ENCODE measurements at places on chromosomes 5 and 9. TPM values are rescaled to one million over a fixed set of nuclear protein-coding genes. Genes with fewer than 3 reads are reported as not detected.

The CDH9 gene
- total RNA-seq: not detected

GRCh38 chr5:14225173-14225834, 82.2 kb downstream of the TRIO start:
- H3K27ac ChIP-seq: no peak overlapping the region
- H3K4me3 ChIP-seq: no peak overlapping the region
- no peak for DNase-seq
- peaks cover 10% of the 10 kb centered on the region for H3K4me1 ChIP-seq

The ADAMTS2 gene
- not detected for total RNA-seq

DNA sequence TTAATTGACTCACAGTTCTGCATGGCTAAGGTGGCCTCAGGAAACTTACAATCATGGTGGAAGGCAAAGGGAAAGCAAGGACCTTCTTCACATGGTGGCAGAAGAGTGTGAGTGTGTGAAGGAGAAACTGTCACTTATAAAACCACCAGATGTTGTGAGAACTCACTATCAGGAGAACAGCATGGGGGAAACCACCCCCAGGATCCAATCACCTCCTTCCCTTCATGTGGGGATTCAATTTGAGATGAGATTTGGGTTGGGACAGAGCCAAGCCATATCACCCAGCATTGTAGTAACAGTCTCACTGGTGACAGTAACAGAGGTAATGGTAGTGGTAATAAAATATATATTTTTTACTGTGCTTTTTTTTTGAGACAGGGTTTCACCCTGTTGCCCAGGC, 18.1 kb downstream of the ZBTB5 start:
- no peak for DNase-seq
- H3K36me3 ChIP-seq: peaks cover 45% of the 10 kb centered on the region
- peaks cover 25% of the 10 kb centered on the region for H3K4me1 ChIP-seq
- no peaks in the 10 kb centered on the region for H3K27me3 ChIP-seq
- no peak overlapping the region for H3K27ac ChIP-seq

GRCh38 chr9:13885258-13885657, 428.7 kb downstream of the NFIB start:
- DNase-seq: no peak
- H3K36me3 ChIP-seq: no peaks in the 10 kb centered on the region
- H3K27me3 ChIP-seq: no peaks in the 10 kb centered on the region
- H3K27ac ChIP-seq: no peak overlapping the region

The ITK gene
- total RNA-seq: 490 TPM

GRCh38 chr5:138352722-138353559, 456 bp downstream of the KDM3B start:
- no peaks in the 10 kb centered on the region for H3K36me3 ChIP-seq
- peak overlapping the region; percentile 94 for H3K27ac ChIP-seq
- peak overlapping the region; percentile 100 for H3K4me3 ChIP-seq

The FAT2 gene
- not detected for total RNA-seq

The SLC6A7 gene
- total RNA-seq: not detected

DNA sequence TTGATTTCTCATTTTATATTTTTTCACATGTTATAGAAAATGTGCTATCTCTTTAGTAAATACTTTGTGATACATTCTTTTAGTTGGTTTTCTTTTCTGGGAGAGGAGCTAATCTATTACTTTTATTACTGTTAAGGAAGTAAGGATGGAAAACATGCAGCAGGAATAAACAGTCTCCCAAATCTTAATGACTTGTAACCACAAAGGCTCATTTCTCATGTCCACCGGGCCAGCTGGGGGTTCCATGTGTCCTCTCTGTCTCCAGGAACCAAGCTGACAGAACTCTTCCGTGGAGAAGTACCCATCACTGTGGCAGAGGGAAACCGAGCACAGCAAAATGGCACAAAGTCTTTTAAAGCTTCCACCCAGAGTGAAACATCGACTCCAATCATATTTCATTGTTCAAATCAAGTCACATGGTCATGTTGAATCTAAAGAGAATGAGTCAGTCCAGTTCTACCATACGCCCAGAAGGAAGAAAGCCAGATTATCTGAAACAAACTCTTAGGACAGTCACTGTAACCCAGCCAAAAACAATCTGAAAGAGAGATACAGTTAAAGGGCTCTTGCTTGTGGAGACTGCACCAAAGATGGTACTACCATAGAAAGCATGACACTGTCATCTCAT, 97.1 kb upstream of the CDH6 start:
- H3K4me3 ChIP-seq: no peak overlapping the region
- no peaks in the 10 kb centered on the region for H3K36me3 ChIP-seq
- H3K4me1 ChIP-seq: no peaks in the 10 kb centered on the region
- no peak overlapping the region for H3K27ac ChIP-seq
- no peaks in the 10 kb centered on the region for H3K27me3 ChIP-seq

The SURF2 gene
- total RNA-seq: 22.8 TPM

The KCNV2 gene
- not detected for total RNA-seq

DNA sequence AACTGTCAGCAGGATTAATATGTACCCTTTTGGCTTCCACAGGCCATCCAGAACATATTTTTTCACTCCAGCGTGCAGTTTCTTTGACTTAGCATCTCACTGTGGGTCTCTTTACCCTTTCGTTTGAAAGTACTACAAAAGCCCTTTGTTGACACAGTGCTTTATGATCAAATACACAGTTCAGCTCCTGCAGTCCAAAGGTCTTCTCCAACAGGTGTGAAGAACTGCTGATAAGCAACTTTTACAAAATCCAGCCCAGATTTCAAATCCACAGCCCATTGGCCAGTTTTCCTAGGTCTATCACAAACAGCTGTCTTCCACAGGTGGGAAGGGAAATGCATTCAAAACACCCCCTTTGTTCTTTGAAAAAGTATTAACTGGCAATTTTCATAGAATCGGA, 54.8 kb downstream of the MYO10 start:
- DNase-seq: no peak
- no peaks in the 10 kb centered on the region for H3K27me3 ChIP-seq
- H3K36me3 ChIP-seq: no peaks in the 10 kb centered on the region
- no peak overlapping the region for H3K27ac ChIP-seq

DNA sequence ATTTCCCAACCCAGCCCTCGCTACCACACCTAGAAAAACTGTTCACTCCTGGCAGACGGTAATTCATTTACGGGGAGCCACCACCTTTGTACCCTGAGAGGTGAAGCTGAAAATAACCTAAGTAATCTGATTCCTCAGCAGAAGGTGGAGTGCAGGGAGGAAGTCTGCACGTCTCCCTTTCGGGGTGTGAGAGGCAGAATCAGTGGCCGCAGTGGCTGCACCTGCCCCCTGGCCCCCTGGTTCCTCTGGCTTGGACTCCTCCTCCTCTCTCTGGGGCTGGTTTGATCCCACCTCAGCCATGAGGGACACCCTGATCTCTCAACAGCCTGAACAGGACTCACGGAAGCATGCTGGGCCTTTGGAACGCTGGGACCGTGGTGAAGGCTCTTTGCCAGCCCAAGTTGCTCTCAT, 10.5 kb downstream of the TMEM174 start:
- H3K4me1 ChIP-seq: no peaks in the 10 kb centered on the region
- H3K4me3 ChIP-seq: no peak overlapping the region
- peaks cover 49% of the 10 kb centered on the region for H3K27me3 ChIP-seq
- H3K27ac ChIP-seq: no peak overlapping the region
- peaks cover 6% of the 10 kb centered on the region for H3K36me3 ChIP-seq

DNA sequence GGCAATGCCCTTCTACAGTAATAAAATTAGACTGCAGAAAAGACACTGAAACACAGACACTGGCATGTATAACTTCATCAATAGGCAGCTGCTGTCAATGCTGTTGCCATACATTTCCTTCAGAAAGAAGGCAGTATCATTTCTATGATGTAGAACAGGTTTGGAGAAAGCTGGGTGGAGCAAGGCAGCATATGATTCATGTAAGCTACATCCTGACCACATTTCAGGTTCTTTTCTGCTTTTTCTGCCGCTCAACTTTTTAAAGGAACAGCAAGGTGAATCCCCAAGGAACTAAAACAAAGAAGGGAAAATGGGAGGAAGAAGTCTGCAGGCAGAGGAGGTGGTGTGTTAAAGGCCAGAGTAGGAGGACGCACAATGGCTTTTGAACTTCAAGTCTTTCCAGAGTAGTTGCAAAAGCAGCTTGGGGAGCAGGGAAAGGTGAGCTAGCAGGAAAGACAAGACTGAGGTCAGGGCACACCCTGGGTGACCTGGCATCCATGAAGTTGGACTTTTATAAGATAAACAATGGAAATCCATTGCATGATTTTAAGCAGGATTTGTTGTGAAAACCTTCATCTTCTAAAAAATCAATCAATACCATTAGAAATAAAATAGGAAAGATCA, 142.1 kb downstream of the MED10 start:
- H3K4me1 ChIP-seq: no peaks in the 10 kb centered on the region
- H3K4me3 ChIP-seq: no peak overlapping the region
- no peaks in the 10 kb centered on the region for H3K36me3 ChIP-seq
- no peak overlapping the region for H3K27ac ChIP-seq
- no peak for DNase-seq

- no peak overlapping the region for H3K27ac ChIP-seq
- no peaks in the 10 kb centered on the region for H3K4me1 ChIP-seq
- no peaks in the 10 kb centered on the region for H3K36me3 ChIP-seq
- peak; percentile 15 for DNase-seq
- peaks cover under 1% of the 10 kb centered on the region for H3K27me3 ChIP-seq
Measured at GRCh38 chr5:149422366-149423048, 43.4 kb upstream of the IL17B start.

DNA sequence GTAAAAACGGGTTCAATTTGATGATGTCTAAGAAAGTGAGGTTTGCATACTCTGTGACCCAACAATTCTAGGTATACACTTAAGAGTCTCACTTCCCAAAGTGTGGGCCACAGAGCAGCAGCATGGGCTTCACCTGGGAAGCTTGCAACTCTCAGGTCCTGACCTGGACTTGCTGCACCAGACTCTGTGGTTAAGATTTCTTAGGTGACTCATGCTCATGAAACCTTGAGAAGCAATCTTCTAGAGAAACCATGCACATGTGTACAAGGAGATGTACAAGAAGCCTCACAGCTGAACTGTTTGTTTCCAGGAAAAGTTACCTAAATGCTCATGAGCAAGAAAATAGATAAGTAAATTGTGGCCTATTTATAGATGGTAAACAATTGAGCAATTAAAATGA, 30.0 kb downstream of the DNAJC21 start:
- no peak overlapping the region for H3K4me3 ChIP-seq
- H3K36me3 ChIP-seq: no peaks in the 10 kb centered on the region
- H3K27ac ChIP-seq: peak overlapping the region; percentile 19
- no peak for DNase-seq

DNA sequence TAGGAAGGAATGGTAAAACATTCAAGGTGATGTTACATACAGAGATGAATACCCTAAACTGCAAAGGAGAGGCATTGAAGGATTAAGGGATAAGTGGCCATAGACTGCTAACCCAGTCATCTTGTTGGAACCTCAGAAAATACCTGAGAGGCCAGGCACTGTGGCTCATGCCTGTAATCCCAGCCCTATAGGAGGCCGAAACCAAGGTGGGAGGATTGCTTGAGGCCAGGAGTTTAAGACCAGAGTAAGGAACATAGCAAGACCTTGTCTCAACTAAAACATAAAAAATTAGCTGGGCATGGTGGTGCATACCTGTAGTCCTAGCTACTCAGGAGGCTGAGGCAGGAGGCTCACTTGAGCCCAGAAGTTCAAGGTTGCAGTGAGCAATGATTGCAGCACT, 10.9 kb downstream of the ECM2 start:
- H3K27me3 ChIP-seq: no peaks in the 10 kb centered on the region
- no peak overlapping the region for H3K4me3 ChIP-seq
- H3K27ac ChIP-seq: no peak overlapping the region
- no peaks in the 10 kb centered on the region for H3K36me3 ChIP-seq
- H3K4me1 ChIP-seq: no peaks in the 10 kb centered on the region
- DNase-seq: no peak

GRCh38 chr9:93133681-93134014, 403 bp downstream of the NINJ1 start:
- H3K4me3 ChIP-seq: peak overlapping the region; percentile 87
- H3K27me3 ChIP-seq: no peaks in the 10 kb centered on the region
- peaks cover 65% of the 10 kb centered on the region for H3K4me1 ChIP-seq
- peaks cover 2% of the 10 kb centered on the region for H3K36me3 ChIP-seq
- DNase-seq: peak; percentile 39

GRCh38 chr5:154829589-154830218, 20.7 kb downstream of the FAXDC2 start:
- peak overlapping the region; percentile 74 for H3K4me3 ChIP-seq
- H3K4me1 ChIP-seq: peaks cover 41% of the 10 kb centered on the region
- H3K27me3 ChIP-seq: no peaks in the 10 kb centered on the region

The C5orf52 gene
- total RNA-seq: not detected

GRCh38 chr5:4614088-4614487, 526.0 kb upstream of the ADAMTS16 start:
- no peak for DNase-seq
- H3K4me1 ChIP-seq: no peaks in the 10 kb centered on the region
- no peaks in the 10 kb centered on the region for H3K27me3 ChIP-seq
- H3K27ac ChIP-seq: no peak overlapping the region

GRCh38 chr5:108749128-108749861, 1.6 kb downstream of the FER start:
- no peak for DNase-seq
- H3K36me3 ChIP-seq: no peaks in the 10 kb centered on the region
- H3K4me3 ChIP-seq: peak overlapping the region; percentile 92
- H3K27me3 ChIP-seq: no peaks in the 10 kb centered on the region
- H3K4me1 ChIP-seq: peaks cover 8% of the 10 kb centered on the region

DNA sequence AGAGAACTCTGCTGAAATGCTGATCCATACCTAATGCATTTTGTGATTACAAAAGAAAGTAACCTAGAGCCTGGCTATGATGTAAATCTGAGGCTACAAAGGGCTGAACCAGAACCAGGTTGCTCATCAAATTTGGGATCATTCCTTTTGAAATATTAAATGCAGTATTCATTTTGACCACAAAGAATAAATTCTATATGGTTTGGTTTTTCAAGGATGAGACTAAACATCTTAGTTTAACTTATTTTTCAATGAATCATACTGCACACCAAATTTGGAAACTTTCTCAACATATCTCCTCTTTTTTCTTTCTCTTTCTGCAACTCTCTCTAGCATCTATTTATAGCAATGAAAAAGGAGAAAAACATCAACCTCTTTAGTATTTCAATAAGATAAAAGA, 46.5 kb downstream of the CEMIP2 start:
- no peak overlapping the region for H3K27ac ChIP-seq
- no peak overlapping the region for H3K4me3 ChIP-seq
- no peak for DNase-seq

The CRHBP gene
- not detected for total RNA-seq

The SNX24 gene
- total RNA-seq: 2.2 TPM

DNA sequence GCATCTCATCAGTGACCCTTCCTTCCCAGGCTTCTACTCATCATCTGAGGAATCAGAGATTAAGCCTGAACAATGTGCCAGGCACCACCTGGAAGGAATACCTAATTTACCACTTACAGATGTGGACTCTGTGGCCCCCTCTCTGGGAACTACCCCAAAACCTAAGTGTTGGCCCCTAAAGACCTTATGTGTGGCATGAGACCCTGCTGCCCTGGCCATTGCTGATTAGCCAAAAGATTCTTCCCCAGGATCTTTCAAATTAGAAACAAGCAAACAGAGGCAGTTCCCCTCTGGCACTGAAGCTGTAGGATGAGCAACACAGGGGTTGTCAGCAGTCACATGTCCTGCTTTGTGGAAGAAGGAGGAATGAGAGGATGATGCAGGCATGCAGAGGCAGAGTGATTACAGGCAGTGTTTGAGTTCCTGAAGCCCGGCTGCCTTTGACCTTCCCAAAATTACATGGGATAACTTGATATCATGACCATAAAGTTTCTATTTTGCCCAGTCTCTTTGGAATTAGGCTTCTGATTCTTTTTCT, 10.6 kb downstream of the SPINK4 start:
- H3K27ac ChIP-seq: peak overlapping the region; percentile 53
- DNase-seq: no peak
- H3K36me3 ChIP-seq: peaks cover 20% of the 10 kb centered on the region
- H3K4me1 ChIP-seq: peaks cover 5% of the 10 kb centered on the region

The BAAT gene
- not detected for total RNA-seq

The MYOT gene
- total RNA-seq: not detected
